Central memory CD4-positive, alpha-beta T cell (primary cell): ENCODE measurements at places on chromosomes 3 and 15.

DNA sequence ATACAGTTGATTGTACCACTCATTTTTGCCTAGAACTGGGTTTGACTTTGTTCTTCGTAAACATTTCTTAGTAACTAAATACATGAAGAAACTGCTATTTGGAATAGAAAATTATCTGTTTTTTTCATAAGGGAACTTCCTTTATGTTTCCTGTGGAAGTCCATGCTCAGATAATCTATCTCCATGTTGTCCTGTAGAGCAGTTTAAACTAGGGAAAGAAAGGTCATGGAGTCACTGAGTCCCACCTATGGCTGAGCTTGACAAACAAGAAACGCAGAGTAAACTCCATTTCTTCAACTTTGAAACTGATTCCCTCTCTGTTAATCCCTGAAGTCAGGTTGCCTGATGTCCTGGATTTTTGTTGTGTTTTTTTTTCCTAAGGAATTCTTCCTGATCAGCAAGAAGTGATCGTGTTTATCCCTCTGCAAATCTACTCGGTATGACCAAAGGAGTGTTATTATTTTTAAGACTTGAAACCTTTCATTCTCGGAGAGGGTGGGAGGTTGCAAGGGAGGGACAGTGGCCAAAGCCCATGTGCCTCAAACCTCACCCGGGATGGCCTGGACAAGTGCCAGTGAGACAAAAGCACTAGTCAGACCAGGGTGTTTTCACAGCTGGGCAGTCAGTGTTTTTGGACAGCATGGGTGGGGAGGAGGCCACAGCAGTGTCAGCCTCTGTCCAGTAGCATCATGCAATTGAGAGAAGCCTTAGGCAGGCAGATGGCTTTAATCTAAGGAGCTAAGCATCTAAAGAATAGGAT lies 129.8 kb upstream of the PHLDB2 start:
- DNase-seq, result no peak

DNA sequence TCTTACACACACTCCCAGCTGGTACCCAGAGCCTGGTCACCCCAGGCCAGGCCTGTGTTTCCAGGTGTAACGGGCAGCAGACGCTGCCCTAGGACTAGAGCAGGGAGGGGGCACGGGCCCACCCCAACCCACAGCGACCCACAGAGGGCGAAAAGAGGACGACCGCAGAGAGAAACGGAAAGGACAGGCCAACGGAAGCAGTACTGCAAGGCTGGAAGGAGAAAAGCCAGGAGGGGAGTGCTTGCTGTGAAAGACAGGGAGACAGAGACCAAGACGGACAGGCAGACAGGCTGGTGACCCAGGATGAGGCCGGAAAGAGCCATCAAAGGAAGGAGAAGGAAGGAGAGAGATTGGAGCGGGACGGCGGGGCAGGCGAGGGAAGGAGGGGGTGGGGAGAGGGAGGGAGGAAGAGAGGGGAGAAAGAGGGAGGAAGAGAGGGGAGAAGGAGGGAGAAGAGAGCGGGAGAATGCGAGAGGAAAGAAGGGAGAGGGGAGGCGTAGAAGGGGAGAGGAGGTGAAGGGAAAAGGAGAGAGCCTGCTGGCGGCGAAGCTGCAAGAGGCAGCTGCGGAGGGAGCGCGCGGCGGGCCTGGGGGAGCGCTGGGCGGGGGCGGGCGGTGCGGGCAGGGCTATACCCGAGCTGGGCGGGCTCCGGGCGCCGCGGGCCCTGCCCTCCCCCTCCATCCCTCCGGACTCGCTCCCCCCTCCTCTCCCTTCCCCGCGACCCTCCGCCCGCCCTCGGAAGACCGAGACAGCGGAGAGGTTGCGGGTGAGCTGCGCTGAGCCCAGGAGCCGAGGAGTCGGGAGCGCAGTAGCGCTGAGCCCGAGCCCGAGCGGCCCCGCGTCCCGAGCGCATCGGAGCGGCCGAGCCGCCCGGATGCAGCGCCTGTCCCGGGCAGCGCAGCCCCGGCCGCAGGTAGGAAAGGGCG lies at the start of gene SLC6A1:
SLC6A1 (plus strand) TSS at position 732 of the 926 bp plus-strand sequence. CDS start 24,464 bp downstream, outside the sequence.
- no peak for DNase-seq

DNA sequence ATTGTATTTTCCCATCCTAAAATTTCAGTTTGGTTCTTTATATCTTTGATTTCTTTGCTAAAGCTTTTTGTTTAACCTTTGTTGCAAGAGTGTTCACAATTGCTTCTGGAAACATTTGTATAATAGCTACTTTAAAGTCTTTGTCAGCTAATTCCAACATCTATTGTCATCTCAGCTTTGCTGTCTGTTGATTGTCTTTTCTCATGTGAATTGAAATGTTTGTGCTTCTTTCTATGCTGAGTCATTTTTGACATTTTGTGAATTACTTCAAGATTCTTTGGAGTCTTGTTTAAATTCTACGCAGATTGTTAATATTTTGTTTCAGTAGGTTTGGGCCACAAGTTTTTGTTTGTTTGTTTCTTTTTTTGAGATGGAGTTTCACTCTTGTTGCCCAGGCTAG lies 73.2 kb downstream of the SUCNR1 start:
- DNase-seq, result no peak

DNA sequence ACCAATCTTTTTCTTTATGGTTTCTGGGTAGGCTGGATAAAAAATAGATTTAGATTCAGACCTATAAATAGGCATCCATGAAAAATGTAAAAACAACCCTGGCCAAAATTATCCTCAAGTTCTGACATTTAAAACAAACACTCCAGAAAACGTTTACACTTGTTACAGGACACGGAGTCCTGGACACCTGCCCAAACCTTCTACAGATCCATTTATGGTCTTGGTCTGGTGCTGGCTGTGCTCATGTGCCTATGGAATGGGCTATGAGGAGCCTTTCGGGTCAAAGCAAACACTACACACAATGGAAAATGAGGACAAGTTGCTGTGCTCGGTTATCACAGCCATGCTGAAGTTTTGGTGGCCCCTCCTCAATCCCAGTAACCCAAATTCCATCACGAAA lies 108.1 kb downstream of the PDZRN3 start:
- no peak for DNase-seq

- DNase-seq, result peak; percentile 93
Measured at GRCh38 chr3:129026728-129027543, 25.8 kb downstream of the EFCC1 start.

- no peak for DNase-seq
Measured at GRCh38 chr3:183546625-183547024, 8.9 kb downstream of the KLHL6 start.

- DNase-seq, result no peak
Measured at GRCh38 chr3:107753494-107753893, 230.7 kb downstream of the BBX start.

GRCh38 chr3:53938645-53939044 lies 47.0 kb upstream of the SELENOK start:
- peak; percentile 6 for DNase-seq

DNA sequence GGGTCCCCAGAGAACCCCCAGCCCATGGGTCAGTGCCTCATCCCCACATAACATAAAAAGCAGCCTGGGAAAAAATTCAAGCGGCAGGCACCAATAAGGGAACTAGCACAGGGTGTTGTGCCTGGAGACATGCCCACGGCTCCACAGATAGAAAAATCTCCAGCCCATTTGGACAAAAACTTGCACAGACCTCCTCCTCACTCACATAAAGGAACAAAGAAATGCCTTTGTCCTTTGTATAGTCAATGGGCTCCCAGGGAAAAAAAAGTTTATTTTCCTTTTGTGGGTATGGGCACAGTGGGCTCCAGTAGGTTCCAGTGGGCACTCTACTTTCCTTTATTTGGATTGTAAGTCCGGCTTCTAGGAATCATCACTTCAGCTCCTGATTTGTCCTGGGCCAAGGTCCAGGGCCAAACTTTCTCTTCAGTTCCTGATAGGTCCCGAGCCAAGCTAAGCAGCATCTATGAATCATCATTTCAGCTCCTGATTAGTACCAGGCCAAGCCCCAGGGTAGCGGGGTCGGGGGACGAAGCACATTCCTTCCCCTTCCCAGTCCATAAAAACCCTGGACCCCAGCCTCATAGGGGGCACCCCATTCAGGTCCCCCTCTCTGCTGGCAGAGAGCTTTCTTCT lies 1.6 kb upstream of the DNAH12 start:
- no peak for DNase-seq

GRCh38 chr15:89898614-89899294 lies 5.0 kb upstream of the AP3S2 start:
- DNase-seq, result peak; percentile 52

DNA sequence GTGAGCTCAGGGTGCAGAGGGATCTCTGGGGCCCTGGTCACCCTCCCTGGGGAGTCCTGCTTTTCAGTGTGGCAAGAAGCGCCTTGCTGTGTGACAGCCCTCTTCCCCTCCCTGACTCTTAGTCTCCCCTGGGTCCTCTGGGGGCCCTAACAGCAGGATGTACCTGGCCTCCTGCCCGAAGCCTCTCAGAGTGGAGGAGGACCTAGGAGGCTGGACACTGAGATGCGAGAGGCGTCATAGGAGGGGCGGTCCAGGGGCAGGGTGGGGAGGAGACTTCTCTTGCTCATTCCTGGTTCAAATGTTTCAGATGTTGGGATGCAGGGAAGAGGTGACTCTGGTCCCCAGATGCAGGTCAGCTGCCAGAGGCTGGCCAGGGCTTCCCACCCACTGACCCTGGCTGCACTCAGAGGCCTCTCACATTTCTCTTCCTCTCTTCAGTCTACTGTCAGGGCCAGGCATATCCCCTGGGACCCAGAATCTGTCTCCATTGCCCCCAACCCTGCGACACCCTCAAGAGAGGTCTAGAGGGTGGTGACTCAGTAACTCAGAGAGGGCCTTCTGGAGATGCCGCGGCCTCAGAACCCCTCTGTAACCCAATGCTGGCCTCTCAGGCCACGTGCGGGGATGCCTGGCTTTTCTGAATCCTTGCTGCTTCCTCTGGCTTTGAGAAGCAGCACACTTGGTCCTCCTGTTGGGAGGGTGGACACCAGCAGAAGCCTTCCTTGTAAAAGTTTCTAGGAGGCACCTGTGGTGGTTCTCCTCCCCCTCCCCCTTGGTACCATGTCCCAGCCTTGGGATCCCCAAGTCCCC lies 25.9 kb downstream of the SNX33 start:
- DNase-seq, result no peak

DNA sequence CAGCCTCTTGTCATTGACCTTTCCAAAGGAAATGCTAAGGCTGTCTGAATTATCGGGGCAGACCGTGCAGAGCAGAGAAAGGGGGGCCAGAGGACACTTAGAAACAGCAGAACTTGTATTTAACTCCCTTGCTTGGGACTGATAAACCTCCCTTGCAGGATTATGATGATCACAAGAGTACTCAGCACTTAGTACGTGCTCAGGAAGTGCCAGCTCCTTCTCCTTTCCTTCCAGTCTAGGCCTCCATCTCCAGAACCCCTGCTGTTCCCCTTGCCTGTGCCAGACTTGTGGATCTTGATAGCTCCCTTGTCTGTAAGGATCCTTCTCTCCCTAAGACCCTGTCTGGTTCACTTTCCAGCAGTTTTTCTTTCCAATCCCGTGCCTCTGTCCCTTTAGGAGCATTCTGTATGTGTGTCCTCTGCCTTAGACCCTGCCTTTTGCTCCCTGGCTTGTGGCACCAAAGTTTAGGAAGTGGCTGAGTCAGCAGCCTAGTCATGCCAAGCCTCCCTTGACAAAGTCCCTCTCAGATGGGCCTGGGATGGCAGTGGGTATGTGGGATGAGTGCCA lies 747 bp downstream of the SORD start:
- DNase-seq, result no peak

DNA sequence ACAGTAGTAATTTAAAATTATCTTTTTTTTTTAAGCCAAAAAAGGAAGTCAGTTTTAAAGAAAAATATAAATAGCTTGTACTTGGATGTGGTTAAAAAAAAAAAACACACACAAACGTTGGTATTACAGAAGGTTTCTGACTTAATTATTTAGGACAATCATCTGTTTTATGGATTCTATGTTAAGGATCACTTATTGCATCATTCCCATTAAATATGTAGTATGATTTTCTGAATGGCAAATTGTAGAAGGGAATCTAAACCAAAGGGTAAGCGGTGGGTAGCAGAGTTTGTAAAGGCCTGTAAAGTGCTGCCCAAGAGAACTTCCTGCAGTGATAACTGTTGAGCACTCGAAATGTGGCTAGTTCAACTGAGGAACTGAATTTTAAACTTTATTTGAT lies 8.0 kb downstream of the SENP2 start:
- DNase-seq, result no peak

GRCh38 chr3:48693826-48694225 lies 8.1 kb upstream of the NCKIPSD start:
- DNase-seq, result no peak

DNA sequence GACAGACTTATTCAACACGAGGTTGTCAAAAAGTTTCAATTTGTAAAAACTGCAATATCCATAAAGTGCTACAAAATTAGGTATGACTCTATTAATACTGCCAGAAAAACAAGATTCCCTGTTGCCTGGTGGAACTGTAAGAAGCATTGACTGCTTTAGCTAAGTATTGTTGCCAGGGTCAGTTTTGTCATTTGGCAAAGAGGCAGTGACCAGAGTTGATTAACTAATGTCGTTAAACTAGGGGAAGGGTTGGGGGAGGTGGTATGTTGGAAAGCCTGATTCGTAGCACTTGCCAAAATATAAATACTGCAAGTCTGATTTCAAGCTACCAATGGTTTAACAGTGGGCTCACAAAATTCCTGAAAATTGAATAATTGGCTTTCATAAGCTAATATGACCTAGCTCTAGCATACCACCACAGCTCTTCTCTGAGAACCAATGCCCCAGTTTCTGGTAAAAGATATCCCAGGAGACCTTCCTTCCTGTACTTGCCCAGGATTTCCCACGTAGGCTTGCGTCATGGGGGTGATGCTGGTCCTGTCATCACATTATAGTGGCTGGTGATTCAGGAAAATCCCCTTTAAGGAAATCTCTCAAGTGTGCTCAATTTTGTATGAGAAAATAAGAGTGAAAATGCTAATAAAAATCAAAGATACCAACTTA lies 266.4 kb upstream of the TBC1D5 start:
- DNase-seq, result no peak

DNA sequence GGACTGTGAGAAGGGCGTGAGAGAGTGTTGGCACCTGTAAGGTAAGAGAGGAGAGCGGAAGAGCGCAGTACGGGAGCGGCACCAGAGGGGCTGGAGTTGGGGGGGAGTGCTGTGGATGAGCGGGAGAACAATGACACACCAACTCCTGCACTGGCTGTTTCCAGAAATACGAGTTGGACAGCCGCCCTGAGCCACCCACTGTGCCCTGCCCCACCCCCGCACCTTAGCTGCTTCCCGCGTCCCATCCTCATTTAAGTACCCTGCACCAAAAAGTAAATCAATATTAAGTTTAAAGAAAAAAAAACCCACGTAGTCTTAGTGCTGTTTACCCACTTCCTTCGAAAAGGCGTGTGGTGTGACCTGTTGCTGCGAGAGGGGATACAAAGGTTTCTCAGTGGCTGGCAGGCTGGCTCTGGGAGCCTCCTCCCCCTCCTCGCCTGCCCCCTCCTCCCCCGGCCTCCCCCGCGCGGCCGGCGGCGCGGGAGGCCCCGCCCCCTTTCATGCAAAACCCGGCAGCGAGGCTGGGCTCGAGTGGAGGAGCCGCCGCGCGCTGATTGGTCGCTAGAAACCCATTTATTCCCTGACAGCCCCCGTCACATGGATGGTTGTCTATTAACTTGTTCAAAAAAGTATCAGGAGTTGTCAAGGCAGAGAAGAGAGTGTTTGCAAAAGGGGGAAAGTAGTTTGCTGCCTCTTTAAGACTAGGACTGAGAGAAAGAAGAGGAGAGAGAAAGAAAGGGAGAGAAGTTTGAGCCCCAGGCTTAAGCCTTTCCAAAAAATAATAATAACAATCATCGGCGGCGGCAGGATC lies at the start of gene SOX2:
SOX2 (plus strand) TSS at position 601 of the 811 bp plus-strand sequence. CDS start 436 bp downstream, outside the sequence.
- DNase-seq, result peak; percentile 19
